ENCODE measurements at places on chromosomes 3 and 15.

DNA sequence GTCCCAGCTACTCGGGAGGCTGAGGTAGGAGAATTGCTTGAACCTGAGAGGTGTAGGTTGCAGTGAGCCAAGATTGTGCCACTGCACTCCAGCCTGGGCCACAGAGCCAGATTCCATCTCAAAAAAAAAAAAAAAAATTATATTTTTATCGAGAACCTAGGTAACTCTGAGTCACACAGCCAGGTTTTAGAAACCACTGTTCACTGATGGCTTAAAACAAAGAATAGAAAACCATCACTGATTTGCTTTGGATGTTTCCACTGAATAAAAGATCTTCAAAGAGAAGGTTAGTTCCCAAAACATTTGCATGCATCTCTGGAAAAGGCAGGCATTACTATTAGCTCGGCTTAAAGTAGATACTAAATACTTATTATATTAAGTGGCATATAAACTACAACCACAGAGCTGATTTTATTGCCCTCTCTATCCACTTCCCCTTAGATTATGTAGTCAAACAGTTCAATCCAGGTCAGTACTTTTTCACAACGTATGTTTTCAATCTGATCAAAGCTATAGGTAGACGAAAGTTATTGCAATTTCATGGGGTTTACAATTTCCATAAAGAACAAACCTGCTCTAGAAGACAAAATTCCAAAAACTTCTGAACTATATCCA, 1.4 kb downstream of the B4GALT4 start:
- no peak for DNase-seq

DNA sequence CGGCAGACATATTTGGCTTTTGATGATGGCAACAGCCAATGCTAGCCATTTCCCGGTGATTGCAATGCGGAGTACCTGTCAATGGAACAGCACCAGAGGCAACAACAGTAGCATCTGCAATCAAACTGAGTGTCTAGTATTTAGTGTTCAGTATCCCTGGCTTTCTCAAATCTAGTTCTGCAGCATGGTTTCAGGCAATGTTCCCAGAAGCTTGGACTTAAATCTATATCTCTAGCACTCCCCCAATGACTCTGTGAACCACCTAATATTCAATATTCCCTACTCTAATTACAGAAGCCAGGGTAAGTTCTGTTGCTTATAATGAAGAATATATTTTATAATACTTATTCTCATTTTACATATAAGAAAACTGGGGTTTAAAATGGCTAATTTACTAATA, 48.2 kb downstream of the TBL1XR1 start:
- DNase-seq = no peak

DNA sequence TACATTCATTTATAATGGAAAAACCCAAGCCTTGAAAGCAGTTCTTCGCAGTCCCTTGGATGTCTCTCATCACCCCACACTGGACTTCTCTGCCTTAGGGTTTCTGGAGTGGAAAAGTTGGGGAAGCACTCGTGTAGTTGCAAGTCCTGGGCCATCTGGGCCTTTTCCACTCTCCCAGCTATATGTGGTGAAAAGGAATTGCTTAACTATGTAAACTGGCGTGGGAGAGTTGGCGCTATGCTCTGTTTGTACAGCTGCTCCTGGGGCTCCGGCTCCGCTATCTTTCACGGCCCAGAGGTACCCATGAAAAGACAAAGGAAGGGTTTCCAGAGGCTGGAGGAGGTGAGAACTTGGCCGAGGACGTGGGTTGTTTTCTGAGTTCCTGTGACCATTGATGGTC, 81.1 kb upstream of the MYZAP start:
- DNase-seq = no peak

- no peak for DNase-seq
Observed at GRCh38 chr3:107377151-107377550, at the start of gene CCDC54. Gene CCDC54, plus strand, starts transcription at chr3:107377439. Its CDS starts 149 bp downstream, at chr3:107377588.

DNA sequence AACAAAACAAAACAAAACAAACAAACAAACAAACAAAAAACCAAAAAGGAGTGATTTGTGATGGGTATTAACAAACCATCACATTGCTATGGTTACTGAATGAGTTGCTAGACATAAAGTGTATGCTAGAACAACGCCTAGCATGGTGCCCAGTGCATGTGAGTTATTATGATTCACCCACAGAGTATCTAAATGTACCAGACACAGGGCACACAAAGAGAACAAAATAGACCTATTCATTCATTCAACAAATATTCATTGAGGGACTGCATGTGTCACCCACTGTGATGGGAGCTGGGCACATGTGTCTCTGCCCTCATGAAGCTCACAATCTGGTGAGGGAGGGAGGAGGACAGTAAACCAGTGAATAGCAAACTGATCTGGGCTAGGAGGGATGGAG, 11.6 kb upstream of the ACAN start:
- no peak for DNase-seq

DNA sequence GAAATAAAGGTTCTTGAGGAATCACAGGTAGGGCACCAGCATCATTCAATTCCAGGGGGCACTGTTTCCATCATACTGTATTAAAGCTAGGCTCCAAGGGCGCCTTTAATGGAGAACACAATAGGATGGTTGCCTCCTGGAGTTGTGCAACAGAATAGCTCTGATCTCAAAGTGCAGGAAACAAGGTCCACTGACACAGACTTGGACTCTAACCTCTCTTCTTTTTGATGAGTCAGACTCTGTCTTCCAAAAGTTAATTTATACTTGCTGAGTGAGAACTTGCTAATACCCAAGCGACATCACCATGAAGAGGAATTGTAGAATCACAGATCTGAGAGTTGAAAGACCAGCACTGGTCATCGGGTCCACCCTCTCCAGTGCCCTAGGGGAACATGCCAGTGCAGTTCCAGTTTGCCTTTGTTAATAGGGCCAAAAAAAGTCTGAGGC, 94.4 kb upstream of the PHLDB2 start:
- no peak for DNase-seq

DNA sequence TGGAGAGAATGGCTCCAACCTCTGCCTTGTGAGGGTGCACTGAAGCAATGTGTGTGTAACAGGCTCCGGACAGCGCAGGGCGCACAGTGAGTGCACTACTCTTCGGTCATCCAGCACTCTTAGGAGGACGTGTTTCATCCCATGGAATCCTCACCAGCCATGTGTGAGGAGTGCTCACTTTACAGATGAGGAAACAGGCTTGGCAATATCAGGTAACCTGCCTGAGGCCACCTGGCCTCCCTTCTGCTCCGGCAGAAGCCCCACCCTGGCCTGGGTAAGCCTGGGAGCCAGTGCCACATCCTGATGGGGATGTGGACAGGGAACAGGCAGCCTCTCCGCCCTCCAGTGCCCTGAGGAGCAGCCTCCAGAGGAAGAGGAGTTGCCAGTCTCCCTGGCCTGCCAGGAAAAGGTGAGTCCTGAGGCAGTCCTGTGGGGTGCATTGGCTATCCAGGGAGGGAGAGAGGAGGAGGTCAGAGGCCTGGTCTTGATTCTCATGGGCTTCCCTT, 39.4 kb upstream of the LIMD1 start:
- DNase-seq = no peak

GRCh38 chr3:192805711-192806110, 78.4 kb upstream of the FGF12 start:
- DNase-seq = no peak

GRCh38 chr3:133125171-133125570, 87.0 kb downstream of the TMEM108 start:
- DNase-seq = no peak

DNA sequence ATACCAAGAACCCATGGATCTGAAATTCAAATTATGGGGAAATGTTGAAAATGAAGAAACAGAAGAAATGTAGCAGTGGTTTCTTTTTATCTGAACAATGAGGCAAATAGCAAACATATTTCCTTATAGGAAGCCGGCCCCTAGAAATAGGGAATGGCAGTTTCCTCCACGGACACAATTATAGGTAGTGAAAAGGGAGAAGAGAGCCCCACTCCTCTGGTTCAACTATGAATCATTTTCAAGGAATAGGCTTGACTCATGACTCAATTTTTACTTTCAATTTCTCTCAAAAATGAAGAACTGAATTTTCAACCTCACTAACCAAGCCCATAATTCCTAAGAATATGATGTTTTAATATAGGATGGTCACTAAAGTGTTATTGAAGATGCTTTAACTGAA, 243.1 kb downstream of the MECOM start:
- DNase-seq = no peak

DNA sequence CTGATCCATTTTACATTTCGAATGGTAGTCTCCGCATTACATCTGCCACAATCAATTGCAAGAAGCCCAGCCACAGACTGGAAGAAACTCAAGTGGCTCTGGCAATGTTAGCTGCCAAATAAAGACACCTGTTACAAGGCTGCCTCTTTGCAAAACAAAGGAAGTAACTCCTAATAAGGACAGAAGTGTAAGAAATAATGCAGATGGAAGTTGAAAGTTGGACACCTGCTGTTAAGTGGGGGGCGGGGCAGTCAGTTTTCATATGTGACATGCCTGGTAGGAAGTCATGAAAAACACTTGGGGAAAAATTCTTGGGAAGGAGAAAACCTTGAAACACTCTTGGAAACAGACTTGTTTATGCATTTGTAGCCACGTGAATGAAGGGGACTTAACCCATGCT, 54.1 kb upstream of the ATP2C1 start:
- DNase-seq = peak; percentile 48

DNA sequence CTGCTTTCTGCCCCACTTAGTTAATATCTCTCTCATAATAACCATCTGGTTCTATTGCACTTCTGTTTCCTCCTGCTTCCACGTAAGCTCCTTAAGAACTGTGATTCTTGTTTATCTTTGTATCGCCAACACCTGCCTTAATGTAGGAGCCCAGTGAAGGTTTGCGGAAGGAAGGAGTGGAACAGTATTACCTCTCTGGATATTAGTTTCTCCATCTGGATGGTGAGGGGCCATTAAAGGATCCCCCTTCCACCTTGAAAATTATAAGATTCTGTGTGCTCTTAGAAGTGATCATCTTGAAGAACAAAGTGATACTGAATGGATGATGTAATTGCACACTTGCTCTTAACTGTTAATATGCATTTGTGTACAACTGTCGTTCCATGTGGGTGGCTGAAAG, 2.2 kb downstream of the CHRNA5 start:
- DNase-seq = no peak

- no peak for DNase-seq
Observed at GRCh38 chr15:89068325-89068784, 19.9 kb upstream of the ABHD2 start.

GRCh38 chr3:152539191-152539764, 270.5 kb downstream of the MBNL1 start:
- peak; percentile 17 for DNase-seq

DNA sequence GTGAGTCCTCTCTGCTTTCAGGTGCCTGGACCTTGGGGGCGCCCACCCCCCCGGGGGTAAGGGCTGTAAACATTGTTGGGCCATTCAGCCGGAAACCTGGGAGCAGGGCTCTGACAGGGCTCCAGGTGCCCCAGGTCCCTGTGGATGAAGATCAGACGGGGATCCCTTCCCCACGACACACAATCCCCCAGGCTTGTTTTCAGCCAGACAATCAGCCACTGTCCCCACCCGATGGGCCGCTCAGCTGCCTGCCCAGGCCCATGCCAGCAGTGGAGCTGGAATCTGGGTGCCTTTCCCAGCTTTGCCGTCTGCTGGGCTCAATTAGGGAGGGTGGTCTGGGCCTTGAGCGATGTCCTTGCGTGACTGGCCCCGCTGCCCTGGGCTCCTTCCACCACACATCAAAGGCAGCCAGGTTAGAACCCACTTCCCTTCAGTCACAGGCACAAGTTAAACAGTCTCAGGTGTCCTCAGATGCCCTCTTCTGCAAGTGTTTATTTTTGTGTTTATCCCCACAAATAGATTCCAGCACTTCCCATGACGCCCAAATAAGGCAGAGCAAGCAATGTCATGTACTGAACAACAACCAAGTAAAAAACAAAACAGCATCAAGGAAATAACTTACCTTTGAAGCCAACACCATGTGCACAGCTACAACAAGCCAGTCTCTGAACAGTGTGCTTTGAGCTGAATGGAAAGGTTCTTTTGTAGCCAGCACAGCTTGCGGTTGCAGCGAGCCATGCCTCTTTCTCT, 77.0 kb upstream of the ALDH1A3 start:
- peak; percentile 24 for DNase-seq

GRCh38 chr3:31448035-31448881, 84.5 kb upstream of the STT3B start:
- peak; percentile 60 for DNase-seq

DNA sequence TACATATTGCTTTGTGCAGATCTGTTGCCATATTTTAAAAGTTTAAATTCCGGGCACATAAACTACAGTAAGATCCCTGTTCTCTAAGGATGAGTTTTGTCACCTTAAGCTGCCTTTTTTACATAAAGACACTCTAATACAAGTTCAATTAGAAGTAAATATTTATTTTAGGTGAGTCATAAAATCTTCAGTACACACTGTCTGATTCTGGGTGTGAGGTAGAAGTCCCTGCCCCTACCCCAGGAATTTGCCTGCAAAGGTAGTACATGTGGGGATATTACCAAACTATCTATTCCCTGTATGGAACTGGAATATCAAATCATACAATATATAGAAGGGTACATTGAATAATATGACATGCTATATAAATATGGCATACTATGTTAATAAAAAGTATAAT, 6.3 kb downstream of the SCG3 start:
- DNase-seq = no peak

DNA sequence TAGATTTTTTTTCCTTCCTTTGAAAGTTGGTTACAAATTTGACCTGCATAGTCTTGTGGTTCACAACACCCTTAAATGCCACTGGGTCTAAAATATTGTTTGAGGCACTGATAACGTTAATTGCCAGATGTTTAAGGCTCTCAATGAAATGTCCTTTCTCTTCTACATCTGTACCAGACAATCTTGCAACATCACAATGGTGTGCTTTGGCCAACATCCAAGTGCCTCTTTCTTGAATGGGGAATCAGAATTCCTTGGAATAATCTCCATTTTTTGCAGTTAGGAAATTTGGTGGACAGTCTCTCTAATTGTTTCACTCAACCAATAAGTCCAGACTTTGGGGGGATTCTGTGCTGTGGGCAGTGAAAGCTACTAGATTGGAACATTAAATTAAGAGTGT, 26.0 kb upstream of the PEX5L start:
- no peak for DNase-seq

DNA sequence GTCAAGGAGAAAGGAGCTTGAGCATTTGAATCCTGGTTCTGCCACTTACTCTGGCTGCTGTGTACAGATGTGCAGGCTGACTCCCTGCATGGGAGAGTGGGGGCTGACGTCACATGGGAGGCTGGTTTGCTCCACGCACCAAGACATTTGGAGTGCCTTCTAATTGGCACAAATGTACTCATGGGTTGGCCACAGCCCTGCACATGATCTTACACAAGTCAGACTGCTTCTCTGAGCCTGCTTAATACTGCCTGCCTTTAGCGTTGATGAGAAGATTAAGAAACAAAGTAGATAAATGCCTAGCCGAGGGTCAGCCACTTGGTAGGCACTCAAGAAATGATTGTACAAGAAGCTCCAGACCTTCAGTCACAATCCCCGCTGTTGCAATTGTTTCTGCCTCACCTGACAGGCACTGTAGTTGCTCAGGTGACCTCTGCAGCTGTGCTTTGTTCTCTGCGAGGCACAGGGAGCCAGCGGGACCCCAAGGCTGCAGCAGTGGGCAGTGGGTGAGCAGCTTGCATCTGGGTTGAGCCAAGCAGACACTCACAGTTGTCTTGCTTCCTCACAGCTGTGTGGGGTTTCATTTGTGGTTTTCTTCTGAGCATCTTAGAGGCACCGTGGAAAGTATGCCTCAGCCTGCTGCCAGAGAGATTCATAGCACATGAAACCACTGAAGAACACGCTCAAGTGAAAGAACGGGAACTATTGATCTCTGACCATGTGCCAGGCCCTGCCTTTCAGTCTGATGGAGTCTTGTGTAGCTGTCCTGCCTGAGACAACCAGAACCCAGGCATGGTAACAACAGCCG, 33.1 kb downstream of the GRK7 start:
- DNase-seq = no peak

- DNase-seq = no peak
Observed at GRCh38 chr15:57604507-57604906, 12.8 kb downstream of the MYZAP start.
